ENCODE measurements at places on chromosomes 12 and 14.

- DNase-seq, result no peak
Measured at GRCh38 chr14:20564501-20564997, 3.7 kb upstream of the RNASE9 start.

DNA sequence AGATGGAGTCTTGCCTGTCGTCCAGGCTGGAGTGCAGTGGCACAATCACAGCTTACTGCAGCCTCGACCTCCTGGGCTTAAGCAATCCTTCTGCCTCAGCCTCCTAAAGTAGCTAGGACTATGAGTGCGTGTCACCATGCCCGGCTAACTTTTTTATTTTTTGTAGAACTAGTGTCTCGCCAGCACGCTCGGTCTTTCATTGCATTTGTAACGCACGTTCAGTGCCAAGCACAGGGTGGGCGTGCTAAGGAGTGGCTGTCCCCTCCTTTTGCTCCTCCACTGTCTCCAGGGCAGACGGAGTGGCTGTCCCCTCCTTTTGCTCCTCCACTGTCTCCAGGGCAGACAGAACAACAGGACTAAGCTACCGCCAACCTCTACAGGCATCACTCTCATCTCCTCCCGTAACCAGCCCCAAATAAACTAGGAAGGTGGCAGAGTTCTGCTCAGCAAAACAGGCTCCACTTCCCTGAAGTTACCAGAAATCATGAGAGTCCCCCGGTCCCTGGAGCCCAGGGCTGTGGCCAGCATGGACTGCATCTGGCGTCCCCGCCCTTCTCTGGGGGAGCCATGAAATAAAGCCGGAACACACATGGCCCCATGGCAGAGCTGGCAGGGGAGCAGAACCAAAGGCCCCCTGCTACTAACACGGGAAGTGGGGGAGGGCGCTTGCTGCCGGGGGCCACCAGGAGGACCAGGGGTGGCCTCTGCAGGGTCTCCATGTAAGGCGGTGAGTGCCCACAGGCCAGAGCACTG lies 60.2 kb downstream of the CCDC88C start:
- DNase-seq, result peak; percentile 62

- DNase-seq, result peak; percentile 78
Measured at GRCh38 chr12:57469296-57470164, 9.9 kb downstream of the GLI1 start.

- DNase-seq, result peak; percentile 39
Measured at GRCh38 chr14:100740196-100740825, 13.6 kb downstream of the DLK1 start.
